Stomach (tissue), 19 donors: ENCODE measurements at places on chromosomes 5 and 9.

DNA sequence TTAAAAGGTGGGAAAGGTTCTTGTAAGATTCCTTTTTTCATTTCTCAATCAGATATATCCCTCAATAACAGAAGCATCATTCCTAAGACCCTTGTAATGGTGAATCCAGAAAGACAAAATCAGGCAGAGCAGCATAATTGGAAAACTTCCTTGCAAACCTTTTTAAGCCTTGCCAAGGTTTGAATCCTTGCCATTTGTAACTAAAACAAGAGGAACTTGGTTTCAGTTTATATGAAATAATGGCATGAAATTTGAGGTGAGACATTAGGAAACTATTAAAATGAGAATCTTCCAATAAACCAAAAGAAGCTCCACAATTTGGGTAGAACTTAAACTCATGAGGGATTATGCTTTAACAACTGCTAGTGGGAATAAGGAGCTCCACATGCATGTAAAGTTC lies 384.7 kb upstream of the SMC2 start:
- no peak for DNase-seq

DNA sequence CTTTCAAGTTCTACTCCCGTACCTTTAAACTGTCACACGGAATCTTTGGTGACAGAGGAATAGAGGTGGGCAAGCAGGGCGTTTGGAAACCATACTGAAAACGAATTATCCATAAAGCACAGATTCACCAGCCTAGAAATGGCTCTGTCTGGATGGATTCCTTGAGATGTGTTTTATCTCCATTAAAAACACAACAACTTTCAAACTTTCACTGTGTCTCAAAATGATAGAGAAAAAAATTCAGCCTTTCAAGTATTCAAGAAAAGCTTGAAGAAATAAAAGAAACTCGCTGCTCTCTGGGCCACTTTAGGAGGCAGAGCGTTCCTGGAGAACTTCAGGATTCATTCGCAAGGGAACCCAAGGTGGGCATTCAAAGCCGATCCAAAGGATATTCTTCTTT lies 589 bp upstream of the THBS4 start:
- DNase-seq, result no peak

DNA sequence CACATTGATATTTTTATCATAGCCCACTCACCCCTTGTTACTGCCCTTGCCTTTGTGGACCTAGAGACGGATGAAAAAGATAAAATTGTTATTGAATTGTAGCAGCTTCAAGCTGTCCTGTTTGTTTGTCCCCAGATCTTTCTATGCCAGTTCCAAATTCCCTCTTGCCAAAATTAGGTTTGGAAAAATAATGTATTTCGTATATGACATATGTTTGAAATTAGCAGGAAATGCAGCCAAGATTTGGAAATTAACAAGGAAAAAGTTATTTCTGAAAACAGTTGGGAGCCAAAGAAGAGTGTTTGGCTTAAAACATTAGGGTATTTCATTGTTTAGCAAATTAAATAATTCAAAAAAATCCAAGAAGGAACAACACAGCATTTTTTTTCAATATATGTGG lies 33.5 kb downstream of the SPATA31D1 start:
- no peak for DNase-seq

DNA sequence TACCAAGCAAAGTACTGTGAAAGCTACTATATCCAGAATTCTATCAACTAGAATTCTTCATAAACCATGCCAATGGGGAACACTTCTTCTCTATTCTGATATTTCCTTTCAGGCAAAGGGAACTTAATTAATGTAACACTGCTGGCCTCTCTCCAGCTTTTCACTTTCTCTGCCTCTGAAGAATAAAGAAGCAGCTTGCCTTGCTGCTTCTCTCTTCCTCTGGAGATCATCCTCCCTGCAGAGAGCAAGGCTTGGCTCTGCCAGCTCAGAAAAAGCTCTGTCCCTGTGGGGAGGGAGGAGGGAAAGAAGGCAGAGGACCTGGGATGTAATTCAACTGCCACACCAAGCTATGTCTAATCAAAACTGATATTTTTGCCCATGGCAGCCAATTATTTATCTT lies 6.5 kb downstream of the CTNND2 start:
- no peak for DNase-seq

GRCh38 chr5:137361280-137361679 lies 137.8 kb downstream of the SPOCK1 start:
- no peak for DNase-seq

GRCh38 chr5:154514331-154514730 lies 36.3 kb upstream of the HAND1 start:
- no peak for DNase-seq

DNA sequence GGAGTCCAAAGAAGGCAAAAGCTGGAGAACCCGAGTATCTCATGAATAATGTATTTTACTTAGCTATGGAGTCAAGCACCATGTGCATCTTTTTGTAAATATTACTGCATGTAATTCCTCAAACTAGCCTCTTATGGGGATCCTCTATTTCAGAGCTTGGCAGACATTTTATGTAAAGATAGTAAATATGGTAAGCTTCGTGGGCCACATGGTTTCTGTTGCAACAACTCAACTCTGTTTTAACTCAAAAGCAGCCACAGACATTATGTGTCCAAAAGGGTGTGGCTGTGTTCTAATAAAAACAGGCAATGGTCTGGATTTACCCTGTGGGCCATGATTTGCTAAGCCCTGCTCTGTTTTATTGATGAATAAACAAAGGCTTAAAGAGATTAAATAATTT lies 17.3 kb downstream of the DAPK1 start:
- no peak for DNase-seq

- no peak for DNase-seq
Measured at GRCh38 chr9:23543419-23543818, 282.6 kb downstream of the ELAVL2 start.

GRCh38 chr9:112006361-112007020 lies 109.9 kb downstream of the UGCG start:
- DNase-seq, result no peak

- no peak for DNase-seq
Measured at GRCh38 chr5:84249918-84250630, 134.6 kb downstream of the EDIL3 start.

DNA sequence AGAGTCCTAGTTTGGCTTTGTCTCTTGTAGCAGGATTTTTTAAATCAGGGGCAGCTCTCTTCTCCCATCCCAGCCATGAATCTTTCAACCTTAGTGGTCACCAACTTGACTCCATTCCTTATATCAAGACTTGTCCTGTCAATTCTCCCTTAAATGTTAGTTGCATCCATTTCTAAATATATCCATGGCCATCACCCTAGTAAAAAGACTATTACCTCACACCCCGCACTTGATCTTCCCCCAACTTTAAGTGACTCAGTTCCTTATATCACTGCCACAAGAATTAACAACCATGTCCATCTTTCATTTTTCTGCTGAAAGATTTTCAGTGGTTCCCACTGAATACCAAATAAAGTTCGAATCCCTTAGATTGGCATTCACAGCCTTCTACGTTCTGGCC lies 67.0 kb downstream of the STX17 start:
- no peak for DNase-seq

DNA sequence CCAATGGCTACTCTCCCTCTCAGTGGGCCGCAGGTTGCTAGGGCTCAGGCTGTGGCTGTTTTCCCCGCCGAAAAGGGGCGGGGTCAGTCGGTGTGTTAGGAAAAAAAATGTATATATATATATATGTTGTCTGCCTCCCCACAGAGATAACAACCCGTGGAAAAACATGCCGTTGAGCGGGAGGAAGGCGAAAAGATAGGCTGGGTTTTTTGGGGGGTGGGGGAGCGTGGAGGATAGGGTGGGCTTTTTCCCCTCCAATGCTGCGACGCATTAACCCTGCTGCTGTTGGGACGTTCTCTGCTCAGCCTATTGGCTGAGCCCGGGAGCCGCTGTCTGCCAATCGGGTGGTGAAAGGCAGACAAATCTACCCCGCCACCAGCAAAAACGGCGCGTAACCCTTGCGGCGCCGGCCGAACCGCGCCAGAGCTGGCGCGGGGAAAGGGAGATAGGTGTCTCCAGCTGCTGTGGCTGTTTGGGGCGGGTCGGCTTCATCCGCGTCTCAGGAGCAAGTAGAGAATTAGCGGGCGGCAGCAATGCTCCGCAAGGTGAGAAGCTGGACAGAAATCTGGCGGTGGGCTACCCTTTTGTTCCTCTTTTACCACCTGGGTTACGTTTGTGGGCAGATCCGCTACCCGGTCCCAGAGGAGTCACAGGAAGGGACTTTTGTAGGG lies at the start of gene PCDHGC4:
Gene PCDHGC4 (plus strand): TSS at position 390 of the 671 bp plus-strand sequence. CDS start 144 bp downstream, at position 534.
- DNase-seq, result peak; percentile 72

- DNase-seq, result no peak
Measured at GRCh38 chr9:130472184-130472705, 27.5 kb downstream of the ASS1 start.

DNA sequence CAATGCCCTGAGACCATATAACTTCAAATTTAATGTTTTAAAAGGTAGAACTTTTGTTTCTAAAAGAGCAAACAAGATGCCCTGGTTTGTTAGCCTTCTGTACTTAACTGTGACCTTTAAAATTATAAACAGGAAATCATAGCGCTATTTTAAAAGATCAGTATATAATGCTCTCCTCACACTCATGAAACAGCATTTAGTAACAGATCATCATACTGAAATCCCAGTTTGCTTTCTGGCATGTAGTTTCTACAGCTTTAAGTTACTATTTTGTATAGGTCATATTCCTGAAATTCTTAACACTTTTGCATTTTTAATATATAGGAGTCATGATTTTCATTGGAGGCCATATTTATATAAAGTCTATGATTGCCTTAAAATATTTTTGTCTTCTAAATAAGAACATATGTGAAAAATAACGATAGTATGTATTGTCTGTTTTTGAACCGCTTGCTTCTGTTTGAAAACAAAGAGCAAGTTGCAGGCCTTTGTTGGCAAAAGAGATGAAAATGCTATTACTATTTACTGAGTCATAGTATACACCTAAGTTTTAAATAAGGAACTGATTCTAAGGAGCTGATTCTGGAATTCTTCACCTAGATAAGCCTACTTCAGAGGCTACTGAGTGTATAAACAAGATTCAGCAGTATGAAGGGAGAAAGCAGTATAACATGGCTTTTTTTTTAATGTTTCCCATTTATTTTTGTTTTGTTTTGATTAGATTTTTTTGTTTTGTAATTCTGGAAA lies 20.5 kb downstream of the SRFBP1 start:
- DNase-seq, result no peak

DNA sequence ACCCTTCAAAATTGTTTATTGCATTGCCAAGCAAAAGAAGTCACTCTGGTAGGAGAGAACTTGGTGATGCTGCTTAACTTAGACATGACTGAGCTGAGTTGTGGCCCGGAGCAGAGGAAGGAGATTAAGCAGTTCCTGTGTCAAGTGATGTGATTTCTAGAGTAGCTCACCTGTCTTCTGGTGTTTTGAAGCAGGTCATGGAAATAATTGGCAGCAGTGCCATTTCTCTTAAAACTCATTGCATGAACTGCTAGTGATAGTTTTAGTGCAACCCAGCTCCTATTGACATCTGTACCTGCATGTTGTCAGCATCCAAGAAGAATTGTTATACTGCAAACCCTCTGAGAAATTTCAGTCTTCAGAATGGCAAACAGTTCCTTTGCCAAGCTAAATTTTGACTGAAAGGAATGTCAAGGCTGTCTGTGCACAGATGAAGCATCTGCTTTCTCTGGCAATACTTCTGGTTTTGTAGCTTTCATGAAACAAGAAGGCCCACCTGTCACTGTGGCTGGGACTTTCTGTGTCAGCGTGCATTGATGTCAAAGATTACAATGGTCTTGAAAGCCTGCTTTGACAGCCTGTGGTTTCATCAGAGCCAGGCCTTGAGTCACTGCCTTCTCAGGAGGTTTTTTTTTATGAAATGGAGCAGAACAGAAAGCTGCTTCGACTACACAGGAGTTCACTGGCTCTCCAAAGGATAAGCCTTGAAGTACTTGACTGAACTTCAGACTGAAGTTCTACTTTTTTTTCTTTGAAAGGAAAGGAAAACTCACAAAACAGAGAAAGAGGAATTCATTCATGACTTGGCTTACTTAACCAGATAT lies 90.6 kb downstream of the RALGPS1 start:
- DNase-seq, result peak; percentile 61

DNA sequence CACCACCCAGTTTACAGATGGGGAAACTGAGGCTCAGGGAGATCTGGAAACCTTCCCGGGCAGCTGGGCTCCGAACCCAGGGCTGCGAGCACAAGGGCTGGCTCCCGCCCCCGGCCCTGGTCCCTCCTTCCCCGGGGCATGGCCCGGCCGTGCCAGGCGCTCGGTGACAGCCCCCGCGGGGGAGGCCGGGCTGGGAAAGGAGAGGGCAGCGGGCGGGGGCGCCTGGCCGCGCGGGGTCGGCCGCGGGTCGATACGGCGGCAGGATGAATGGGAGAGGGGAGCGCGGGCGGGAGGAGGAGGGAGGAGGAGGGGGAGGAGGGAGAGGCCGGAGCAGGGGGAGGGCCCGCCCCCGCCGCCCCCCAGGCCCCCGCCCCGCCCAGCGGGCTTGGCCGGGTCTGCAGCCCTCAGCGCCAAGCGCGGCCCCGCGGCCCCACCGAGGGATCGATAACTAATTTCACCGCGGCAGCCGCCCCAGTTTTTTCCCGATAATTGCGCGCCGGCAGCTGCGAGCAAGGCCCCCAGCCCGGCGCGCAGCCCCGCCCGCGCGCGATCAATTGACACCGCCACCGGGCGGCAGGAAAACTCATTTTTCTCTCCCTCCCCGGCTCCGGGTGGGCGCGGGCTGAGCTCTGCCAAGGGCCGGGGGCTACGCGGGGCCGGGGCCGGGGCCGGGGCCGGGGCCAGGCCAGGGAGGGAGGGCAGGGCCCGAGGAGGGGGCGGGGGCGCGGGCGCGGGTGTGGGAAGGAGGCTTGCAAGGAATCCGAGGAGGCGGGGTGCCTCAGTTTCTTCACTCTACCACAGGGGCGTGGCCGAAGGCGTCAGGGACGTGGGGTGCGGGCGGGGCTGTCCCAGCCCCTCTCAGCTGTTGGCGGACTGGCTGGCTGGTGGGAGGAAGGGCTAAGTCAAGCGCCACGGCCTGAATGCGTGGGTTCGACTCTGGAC lies 52.1 kb downstream of the C9orf50 start:
- peak; percentile 71 for DNase-seq

- DNase-seq, result no peak
Measured at GRCh38 chr5:33713136-33713765, 178.5 kb downstream of the ADAMTS12 start.

DNA sequence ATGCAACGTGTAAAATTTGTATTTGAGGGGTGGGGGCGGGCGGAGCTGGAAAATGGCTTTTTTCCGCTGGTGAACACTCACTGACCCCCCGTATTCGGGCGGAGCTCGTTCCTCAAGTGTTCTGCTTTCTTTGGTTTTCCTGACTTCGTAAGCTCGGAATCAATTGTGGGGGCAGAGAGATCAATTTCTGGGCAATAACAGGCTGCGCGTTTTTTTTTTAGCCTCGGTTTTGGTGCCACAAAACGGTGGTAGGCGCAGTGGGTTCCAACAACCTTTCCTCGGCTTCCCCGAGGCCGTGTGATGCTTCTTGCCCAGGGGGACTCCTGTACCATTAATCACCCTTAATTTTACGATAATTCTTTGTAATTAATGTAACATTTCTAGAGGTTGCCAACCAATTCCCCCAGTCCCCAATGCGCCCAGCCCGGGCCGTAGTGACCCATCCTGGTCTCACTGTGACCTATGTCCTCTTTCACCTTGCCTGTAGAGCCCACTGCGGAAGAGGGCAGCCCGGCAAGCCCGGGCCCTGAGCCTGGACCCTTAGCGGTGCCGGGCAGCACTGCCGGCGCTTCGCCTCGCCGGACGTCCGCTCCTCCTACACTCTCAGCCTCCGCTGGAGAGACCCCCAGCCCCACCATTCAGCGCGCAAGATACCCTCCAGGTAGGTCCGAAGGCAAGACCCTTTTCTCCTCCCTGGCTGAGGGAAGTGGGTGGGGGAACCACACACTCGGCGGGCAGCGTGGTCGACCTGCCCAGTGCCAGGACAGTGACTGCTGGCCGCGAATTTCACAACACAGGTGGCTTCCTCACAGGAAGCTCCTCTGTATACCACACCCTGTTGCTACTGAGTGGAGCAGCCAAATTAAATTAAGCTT lies 3.7 kb downstream of the NR4A3 start:
- no peak for DNase-seq

- no peak for DNase-seq
Measured at GRCh38 chr9:86324308-86324707, 29.9 kb downstream of the TUT7 start.
